ENCODE measurements at places on chromosomes 13 and 19. TPM values are rescaled to one million over a fixed set of nuclear protein-coding genes. Genes with fewer than 3 reads are reported as not detected.

ELSPBP1 gene
- total RNA-seq, result not detected

KLK7 gene
- total RNA-seq, result not detected

PCDH20 gene
- total RNA-seq, result not detected

KASH5 gene
- total RNA-seq, result not detected

POMP gene
- 162 TPM for total RNA-seq

PRSS57 gene
- 0.17 TPM for total RNA-seq

CERS1 gene
- 0.29 TPM for total RNA-seq

ZNF888 gene
- 2.6 TPM for total RNA-seq

FXYD1 gene
- total RNA-seq, result 0.44 TPM

ZNF69 gene
- total RNA-seq, result 4.0 TPM

CD79A gene
- total RNA-seq, result not detected

MISP gene
- total RNA-seq, result under 0.01 TPM

GNA15 gene
- total RNA-seq, result under 0.01 TPM

ADGRE3 gene
- total RNA-seq, result not detected

CBLC gene
- total RNA-seq, result not detected

LHFPL6 gene
- 40.0 TPM for total RNA-seq

CEACAM7 gene
- total RNA-seq, result not detected

DIRAS1 gene
- total RNA-seq, result 12.4 TPM

ZNF223 gene
- 6.3 TPM for total RNA-seq

TBXA2R gene
- total RNA-seq, result 2.9 TPM
